ENCODE measurements at places on chromosomes 16 and 17. TPM values are rescaled to one million over a fixed set of nuclear protein-coding genes. Genes with fewer than 3 reads are reported as not detected.

The SDK2 gene
- total RNA-seq, result 0.92 TPM

The RSPRY1 gene
- 41.0 TPM for total RNA-seq

The FOXN1 gene
- not detected for total RNA-seq

The CDH5 gene
- total RNA-seq, result 0.23 TPM
